ENCODE measurements at places on chromosomes 2 and 18.

- no peak for DNase-seq
These were observed 25.6 kb downstream of the FAP start for GRCh38 chr2:162217598-162217997.

DNA sequence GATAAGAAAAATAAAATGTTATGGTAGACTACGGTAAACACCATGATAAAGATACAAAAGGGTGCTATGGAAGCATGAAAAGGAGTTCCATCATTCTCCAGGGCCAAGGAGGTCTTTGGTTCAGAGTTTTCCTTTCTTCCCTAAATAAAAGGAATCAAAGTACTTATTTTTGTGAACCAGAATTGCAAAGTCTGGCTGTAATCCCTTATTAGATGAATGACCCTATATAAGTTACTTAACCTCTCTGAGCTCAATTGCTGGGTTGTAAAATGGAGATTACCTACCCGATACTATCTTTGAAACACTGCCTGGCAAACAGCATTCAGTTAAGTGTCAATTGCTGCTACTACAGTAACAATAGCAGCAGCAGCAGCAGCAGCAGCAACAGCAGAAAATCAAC, 90.0 kb downstream of the C2orf74 start:
- DNase-seq, result no peak

GRCh38 chr2:157319795-157320194, 5.8 kb downstream of the ERMN start:
- no peak for DNase-seq

DNA sequence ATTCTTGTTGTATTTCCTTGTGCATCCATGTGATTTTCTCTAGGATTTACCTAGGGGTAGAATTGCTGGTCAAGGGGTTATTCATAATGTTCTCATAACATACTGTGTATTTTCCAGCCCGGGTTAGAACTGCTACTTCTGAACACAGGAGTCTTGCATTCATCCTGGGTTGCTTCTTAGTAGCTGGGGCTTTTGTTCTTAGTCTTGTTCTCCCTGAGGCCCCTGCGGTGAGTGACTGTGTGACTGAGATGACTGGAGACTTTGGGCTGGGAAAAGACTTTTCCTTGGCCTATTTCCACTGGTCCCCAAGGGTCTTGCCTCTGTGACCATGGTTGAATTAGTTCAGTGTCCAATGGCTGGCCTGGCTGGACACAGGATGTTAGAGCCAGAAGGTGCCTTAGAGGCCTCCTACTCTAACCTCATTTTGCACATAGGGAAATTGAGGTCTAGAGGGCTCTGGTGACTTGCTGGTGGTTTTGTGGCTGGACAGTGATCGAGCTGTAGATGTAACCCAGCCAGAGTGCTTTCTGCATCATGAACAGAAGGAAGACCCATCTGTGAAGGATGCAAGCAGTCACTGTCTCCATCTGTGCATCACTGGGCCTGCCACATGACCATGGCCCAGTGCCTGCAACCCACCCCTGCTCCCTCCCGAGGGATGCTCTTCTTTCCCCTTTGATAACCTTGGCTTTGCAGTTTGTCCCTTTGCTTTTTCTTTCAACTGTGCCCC, 233.3 kb downstream of the FHOD3 start:
- DNase-seq, result no peak

- no peak for DNase-seq
These were observed 234.4 kb downstream of the NDUFA10 start for GRCh38 chr2:239790721-239791120.

GRCh38 chr2:180312542-180312941, 305.4 kb upstream of the CWC22 start:
- no peak for DNase-seq

DNA sequence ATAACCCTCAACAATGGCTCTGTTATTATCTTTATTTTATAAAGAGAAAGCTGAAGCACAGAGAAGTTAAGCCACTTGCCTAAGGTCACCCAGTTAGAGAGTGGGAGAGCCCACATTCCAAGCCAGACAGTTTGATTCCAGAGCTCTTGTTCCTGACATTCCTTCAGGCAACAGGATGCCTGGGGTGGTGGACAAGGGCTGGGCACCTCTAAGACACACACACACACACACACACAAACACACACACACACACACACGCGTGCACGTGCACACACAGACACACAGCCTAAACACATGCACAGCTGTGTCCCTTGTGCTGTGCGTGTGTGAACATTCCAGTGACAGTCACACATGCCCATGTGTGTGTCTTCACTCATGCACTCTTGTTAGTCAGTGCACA, 26.4 kb downstream of the CELF4 start:
- DNase-seq, result no peak

- DNase-seq, result no peak
These were observed 56.2 kb upstream of the LYPD6B start for GRCh38 chr2:148982282-148982681.

GRCh38 chr2:172177581-172177980, 74.9 kb upstream of the DLX2 start:
- DNase-seq, result no peak

GRCh38 chr2:173511357-173511756, 156.7 kb downstream of the CDCA7 start:
- DNase-seq, result no peak
